Fibroblast of skin of left quadriceps (primary cell): ENCODE measurements at places on chromosomes 16 and 17.

DNA sequence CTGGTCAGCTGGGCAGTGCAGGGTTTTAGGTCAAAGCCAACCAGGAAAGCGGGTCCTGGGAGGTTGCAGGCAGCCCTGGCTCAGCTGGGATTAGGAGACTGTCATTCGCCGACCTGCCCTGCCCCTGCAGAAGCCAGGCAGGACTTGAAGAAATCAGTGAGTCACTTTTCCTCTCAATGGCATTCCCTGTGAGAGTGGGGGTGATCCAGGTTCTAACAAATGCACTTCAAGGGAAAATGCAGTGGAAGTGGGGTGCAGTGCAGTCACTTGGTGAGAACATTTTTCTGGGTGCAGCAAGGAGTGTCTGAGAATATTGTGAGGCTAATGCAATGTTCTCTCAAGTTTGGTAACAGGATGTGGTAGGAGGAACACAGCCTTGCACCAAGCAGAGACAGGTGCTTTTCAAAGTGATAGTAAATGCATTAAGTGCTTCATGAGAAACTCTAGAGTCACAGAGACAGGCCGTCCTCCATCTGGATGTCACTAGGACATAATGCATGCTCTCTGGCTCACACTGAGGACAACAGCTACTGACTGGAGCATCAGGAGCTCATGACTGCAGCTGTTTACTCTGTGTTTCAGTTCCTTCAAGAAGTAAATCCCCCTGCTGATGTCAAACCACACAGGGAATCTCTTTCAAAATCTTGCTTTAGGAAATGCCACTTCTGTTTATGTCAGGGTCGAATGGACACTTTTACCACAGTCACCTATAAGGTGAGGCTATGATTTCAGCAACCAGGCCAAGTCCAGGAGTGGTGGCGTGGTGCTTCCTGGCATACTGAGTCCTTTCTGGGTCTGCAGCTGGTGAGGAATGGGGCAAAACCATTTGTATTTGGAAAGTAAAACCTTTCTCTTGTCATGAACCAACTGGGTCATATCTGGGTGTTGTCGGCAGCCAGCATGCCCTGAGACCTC lies 16.7 kb downstream of the CDK5R1 start:
- DNase-seq = no peak

DNA sequence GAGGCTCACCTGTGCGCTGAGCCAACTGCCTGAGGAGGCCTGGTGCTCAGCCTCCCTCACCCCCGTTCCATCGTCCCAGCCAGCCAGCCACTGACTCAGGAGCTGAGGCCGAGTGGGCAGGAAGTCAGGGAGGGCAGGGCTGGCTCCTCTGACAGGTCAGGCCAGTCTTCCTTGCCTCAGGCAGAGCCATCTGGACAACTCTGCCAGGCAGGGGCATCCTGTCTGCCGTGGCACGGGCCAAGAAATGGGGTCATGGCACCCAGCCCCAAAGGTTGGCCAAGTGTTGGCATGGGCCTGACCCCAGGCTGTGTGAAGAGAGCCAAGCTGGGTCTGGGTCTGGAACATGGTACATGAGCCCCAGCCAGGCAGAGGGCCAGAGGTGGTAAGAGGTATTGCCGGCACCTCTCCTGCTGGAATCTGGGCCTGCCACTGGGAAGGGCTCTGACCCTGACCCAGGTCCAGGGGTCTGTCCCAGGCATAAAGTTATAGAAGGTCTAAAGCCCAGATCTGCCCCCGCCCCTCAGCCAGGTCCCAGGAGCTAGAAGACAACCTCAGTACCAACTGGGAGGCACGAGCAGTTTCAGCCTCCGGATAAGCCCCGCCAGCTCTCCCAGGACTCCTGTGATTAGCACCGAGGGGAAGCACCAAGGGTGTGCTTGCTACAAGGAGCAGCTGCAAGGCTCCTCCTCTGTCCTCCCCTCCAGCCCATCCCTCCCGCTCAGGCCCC lies 2.5 kb upstream of the VASN start:
- no peak for DNase-seq

GRCh38 chr17:50564916-50565315 lies 4.4 kb downstream of the CACNA1G start:
- DNase-seq = peak; percentile 65

GRCh38 chr17:4898351-4898750 lies 985 bp upstream of the C17orf107 start:
- no peak for DNase-seq

DNA sequence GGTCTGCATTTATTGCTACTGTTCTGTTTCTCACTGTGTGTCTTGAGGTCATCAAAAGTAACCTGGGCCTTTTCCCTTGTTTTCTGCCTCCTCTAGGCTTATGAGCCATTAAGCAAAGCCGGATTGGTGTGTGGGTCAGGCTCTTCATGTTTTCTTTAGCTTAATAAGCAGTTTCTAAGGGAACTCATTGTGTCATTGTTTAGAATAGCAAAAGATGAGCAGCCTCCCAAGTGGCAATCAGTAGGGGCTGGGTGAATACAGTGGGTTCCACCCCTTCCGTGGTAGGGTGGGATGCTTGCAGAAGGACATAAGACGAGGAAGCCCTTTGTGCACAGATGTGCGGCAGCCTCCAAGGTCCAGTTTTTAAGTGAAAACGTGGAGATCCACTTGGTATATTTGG lies 34.5 kb downstream of the ABCC1 start:
- DNase-seq = no peak

GRCh38 chr16:88634994-88635670 lies 3.2 kb upstream of the IL17C start:
- no peak for DNase-seq

- DNase-seq = no peak
These were observed 56.6 kb downstream of the BAHCC1 start for GRCh38 chr17:81451823-81452222.

DNA sequence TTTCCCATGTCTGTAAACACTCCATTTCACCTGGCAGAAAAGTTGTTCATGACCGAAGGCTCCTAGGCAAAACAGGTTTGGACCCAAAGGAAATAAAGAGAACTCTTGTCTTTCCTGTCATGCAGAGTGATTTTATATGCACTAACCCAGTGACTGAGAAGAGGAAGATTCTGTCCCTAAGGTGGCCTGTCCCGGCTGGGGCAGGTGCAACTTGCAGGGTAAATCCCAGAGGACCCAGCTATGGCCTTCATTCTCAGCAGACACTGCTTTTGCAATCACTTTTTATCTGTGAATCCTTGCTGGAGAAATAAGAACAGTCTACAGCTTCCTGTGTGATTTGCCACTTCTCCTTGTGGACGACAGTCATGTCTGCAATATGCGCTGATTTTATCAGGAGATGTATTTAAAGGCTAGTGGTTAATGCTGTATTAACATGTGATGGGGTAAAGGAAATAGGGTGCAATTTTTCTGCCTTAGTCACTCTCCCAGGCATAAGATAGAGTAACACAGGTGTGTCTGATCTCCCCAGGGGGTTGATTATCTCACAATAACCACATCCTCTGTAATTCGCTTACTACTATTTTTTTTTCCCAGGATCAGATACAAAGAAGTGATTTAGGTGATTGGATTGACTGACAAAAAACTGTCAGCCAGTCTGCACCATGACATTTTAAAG lies 696.8 kb upstream of the SOX9 start:
- no peak for DNase-seq

DNA sequence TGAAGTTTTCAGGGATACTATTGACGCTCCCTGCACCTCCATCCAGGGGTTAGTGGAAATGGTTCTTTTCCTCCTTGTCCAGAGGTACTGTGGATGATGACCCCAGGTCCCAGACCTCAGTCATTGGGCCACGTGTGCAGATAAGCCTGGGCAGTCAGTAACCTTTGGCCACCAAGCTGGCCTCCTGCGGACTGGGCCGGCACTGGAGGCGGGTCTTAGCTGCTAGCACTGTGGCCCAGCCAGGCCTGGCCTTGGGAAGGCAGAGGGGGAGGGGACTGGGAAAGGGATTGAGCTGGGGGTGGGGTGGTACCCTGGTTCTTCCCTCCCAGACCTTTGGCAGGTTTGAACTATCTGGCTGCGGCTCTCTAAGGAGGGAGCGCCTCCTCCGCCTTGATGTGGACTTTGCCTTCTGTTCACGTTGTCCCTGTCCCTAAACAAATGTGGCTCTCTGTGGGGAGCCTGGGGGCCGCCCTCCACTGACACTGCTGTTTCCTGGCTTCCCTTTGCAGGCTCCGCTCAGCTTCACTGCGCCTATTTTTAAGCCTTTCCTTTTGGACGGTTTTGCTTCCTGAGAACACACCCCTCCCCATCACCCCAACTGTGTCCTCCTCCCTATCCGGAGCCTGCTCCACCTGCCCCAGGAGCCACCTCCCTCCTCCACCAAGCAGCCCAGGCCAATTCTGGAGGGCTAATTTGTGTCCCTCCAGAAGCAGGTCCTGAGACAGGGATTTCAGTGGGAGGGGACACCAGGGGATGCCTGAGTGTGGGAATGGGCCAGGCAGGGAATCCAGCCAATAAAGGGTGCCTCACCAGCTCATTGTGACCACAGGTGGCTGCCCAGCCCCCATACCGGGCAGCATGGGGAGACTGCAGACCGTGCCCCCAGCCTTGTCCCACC lies 251.9 kb downstream of the SEC14L1 start:
- DNase-seq = no peak

DNA sequence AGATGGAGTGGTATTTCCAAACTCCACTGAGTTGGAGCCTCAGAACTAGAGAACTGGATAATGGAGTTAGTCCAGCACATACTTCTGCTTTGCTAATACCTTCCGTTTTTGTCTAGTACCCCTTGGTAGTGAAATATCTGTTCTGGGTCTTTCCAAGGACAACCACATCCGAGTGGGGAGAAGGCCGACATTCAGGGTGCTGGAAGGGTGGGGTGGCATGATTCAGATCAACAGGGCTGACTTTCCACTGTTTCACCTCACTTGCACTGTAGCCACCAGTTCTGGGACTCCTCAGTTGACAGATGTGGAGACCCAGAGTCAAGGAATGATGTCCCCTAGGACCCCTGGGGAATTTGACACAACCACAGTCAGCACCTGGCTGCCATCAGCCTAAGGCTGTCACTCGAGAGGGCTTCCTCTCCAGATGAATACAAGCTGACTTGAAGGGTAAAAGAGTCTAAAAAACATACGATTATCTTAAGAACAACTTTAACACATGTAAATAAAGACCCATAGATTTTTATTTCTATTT lies 84.8 kb upstream of the HNF1B start:
- DNase-seq = no peak

DNA sequence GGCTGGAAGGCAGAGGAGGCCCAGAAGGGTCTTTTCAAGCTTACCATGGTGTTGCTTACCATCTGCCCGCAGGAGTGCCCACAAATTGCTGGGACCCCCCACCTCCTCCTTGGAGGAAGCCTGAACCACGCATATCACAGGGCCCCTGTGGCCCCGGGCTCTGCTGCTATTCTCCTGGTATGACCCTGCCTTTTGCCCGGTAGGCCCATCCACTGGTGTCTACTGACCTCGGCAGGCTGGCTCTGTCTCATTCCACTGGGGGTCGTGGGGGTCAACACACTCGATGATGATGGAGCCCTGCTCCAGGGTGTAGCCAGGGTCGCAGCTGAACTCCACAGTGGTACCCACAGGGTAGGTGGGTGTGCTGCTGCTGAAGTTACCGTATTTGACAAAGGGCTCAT lies 8.2 kb upstream of the PHF12 start:
- DNase-seq = no peak

GRCh38 chr16:85475233-85475632 lies 137.9 kb upstream of the GSE1 start:
- no peak for DNase-seq

DNA sequence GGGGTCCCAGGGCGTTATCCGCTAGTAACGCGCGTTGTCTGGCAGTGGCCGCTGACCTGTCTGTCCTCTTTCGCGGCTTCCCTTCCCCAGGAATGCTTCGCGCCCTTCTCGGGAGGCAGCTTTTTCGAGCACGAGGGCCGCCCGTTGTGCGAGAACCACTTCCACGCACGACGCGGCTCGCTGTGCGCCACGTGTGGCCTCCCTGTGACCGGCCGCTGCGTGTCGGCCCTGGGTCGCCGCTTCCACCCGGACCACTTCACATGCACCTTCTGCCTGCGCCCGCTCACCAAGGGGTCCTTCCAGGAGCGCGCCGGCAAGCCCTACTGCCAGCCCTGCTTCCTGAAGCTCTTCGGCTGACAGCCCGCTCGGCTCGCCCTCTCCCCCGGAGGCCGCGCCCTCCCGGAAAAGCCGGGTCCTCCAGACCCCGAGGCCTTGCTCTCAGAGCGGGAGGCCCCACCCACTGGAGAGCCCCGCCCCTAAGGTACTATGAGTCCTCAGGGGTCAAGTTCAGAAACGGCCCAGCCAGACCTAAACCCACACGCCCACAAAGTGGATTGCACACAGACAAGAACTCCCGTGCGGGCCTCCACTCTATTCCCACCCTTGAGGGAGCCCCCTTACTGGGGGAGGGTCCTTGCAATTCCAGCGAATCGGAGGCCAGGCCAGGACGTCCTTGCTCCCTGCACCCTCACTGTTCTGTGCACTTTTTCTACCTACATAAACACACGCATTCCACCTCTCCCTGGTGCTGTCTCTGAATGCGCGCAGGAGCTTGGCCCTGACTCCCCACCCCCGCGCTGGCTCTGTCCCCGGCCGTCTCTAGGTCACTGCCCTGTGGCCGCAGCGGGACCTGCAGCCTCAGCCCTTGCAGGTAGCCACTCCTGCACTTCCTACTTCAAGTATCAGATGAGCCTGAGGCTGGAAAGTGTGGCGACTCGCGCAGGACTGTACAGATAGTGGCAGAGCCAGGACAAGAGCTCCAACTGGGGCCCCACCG lies 5.4 kb upstream of the SLC5A2 start:
- DNase-seq = no peak

DNA sequence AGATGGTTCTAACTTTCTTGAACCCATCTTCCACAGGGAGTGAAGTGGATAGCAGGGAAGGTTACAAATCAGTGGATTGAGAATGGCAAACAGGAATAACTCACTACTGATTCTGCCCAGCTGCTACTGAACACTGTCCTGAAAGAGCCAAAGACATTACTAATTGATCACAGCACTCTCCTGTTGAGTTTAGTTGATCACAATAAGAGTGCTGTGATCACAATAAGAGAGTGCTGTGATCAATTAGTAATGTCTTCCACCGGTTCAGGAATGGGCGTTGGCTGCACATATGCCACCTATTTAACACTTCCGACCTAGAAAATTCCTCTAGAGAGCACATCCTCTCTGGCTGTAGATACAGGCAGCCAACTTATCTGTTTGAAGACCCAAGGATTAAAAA lies 11.4 kb downstream of the CFAP97D1 start:
- peak; percentile 19 for DNase-seq

DNA sequence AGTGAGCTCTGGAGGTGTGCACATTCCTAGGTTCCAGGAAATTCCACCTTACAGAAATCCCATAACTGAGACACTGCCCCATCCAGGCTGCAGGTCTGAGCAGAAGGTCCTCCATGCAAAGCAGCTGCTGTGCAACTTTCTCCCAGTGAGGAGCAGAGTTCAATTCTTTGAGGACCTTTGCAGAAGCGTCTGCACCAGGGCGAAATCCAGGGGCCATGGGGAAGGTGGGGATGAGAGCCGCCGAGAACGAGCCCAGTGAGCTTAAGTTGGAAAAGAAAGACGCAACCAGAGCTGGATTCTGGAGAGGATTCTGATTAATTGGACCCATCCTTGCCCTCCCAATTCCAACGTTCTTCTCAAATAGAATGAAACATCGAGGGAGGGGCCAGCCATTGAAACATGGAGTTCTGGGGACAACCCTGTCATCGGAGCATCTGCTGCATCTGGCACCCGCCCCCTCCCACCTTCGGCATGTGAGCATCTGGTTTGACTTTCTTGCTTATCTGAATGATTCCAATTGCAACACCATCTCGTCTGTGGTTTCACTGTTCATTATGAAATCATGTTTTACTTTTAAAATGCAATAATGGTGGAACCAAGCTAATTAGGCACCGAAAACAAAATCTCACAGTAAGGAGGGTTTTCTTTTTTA lies 190.6 kb upstream of the FOXF1 start:
- no peak for DNase-seq

- DNase-seq = peak; percentile 32
These were observed 387.5 kb upstream of the HSBP1 start for GRCh38 chr16:83420206-83420760.

GRCh38 chr17:80195141-80195540 lies 25.0 kb downstream of the SGSH start:
- no peak for DNase-seq
